ENCODE measurements at places on chromosomes 3 and 15.

- DNase-seq, result no peak
These were observed 87.9 kb downstream of the EFL1 start for GRCh38 chr15:82174471-82175235.

DNA sequence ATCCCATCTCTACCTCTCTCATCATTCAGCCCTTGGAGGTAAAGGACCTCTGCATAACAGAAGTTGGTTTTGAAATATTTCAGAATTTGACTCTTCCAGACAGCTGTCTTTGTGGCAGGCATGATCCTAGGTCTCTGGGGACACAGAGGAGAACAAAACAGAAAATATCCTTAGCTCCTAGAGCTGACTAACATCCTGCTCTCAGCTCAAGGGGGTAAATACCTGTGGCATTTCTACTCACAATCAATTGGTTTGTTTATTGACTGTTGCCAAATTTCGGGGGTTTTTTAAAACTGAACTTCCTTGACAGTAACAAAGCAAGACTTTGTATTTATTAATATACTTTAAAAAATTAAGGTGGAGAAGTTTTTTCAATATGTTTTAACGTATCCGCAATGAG lies 78.8 kb downstream of the EOMES start:
- no peak for DNase-seq

DNA sequence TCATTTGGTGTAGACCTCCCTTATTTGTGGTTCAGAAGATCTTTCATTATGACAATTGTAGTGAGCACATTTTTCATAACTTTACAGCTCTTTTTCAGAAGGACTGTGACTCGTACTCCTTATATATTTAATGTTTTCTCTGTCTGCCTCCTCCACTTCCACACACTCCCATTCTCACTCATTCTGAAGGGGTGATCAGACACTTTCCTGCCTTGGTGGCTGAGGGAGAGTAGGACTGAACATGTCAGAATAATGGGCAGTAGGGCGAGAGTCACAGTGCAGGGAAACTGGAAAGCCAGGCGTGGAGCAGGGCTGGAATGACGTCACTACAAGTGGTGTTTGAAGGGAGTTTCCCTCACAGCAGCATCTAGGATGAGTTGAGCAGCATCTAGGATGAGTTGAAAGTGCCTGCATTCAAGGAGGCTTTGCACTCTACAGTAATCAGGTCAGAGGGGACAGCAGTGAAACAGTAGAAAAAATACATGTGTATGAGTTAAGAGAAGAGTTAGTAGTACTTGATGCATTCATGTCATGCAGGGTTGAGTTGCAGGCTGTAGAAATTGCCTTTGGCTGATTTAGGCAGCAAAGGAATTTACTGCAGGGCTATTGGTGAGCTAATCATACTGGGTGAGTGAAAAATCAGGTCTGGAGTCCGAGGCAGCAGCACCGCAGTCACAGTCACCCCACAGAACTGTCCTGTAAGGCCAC lies 36.3 kb upstream of the FBXL22 start:
- DNase-seq, result no peak

- peak; percentile 83 for DNase-seq
These were observed 24.8 kb downstream of the SPCS1 start for GRCh38 chr3:52730681-52731080.

DNA sequence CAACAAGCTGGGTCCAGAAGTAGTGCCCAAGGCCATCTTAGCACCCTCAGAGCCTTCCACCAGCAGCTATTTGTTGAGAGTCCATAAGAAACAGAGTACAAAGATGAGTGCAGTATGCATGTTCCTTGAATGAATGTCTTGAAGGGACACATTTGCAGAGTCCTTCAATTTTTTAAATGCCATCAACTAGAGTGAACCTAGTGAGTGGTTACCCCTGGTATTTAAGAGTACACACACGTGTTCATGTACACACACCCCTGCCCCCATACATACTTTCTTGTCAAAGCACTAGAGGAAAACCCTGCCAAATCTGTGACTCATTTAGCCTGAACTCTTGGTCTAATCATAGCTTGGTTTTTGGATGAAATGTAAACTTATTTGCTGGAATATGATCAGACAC lies 84.5 kb upstream of the GALNT15 start:
- DNase-seq, result no peak

DNA sequence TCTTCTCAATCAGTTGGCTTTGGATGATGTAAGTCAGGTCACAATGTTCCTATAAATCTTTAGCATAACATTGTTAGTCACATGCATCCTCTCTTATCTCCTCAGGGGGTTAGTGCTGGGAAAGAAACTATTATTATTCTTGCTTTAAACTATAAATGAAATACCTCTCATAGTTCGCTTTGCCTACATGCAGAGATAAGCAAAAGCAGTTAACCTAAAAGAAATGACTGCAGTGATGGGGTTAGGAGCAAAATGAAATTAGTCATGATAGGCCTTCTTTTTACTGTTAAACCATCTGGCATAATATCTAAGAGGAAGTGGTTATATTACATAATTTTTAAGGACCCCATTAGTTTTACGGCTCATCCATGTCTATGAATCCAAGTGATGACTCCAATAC lies 91.7 kb upstream of the IGSF10 start:
- DNase-seq, result peak; percentile 63

DNA sequence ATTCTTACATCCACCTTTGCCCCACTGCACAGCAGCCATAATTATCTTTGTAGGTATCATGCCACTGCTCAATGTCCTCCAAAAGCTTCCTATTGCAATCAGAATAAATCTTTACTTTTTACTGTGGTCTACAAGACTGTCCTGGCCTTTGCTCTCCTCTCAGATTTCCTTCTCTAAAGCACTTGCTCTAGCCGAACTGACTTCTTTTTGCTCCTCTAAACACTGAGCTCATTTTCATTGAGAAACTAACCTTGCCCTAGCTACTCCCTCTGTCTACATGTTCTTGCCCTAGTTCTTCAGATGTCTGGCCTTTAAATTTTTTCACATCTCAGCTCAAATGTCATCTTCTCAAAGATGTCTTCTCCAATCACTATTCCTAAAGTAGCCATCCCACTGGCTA lies 342.8 kb downstream of the TBC1D5 start:
- no peak for DNase-seq

DNA sequence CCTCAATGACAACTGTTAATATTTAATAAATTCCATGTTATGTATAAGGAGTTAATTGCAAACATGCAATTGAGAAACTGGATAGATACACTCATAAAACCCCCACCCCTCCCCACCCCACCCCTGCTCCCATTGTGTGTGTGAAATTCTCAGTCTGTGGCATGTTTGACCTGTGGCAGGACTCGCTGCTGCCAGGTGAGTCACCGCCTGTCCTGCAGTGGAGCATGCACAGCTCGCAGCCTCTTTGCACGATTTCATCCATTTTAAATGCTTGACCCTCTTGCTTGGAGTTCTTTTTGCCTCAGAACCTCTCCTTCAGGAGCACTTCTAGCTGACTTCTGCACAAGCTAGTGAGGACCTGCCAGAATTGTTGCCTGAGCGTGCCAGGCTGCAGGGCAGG lies 5.3 kb upstream of the APEH start:
- DNase-seq, result no peak

DNA sequence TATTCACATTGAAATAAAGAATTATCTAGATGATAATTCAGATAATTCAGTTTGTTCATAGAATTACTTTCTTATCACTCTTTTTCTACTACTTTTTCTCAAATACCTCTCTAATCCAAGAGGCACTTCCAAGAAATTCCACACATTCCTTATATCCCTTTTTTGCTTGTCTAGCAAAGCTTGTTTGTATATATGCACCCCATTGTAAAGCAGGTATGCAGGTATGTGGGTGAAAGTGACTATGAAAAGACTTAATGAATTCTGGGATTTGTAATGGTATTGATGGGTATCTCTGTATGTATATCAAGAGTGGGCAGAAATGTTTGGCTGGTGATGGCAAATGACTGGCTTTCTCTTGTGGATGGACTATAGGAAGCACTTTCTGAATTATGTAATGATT lies 94.1 kb upstream of the FGF7 start:
- no peak for DNase-seq

GRCh38 chr15:55164284-55164683 lies 32.5 kb downstream of the RSL24D1 start:
- DNase-seq, result no peak

DNA sequence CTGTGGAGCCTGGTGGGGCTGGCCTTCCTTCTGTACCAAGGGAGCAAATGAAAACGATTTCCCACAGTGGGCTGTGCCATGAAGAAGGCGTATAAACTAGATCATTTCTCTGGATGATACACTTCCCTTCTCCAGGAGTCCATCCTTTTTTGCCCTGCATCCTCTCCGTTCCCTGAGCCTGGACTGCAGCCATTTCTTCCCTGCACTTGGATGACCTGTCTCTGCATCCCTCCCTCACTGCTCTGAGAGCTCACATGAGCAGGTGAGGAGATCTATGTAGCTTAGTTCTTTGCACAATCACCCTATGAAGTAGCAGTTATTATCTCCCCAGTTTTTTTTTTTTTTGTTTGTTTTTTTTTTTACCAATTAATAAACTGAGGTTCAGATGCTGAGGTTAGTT lies 46.7 kb downstream of the IQSEC1 start:
- no peak for DNase-seq

DNA sequence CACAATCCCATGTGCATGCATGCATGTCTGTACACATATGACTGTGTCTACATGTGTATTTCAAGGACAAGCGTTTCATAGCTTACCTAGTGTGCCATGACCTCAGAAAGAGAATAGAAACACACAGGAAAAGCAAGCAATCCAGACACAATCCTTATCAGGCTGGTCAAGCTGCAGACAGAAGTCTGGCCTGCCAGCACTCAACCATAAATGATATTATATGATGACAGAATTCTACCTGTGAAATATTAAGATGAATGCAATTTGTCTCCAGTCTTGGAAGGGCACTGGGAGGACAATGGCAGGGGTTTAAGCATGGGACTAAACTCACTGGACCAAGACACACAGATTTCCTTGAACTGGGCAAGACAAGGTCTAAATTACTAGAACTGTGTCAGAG lies 50.9 kb upstream of the ARL6 start:
- no peak for DNase-seq

DNA sequence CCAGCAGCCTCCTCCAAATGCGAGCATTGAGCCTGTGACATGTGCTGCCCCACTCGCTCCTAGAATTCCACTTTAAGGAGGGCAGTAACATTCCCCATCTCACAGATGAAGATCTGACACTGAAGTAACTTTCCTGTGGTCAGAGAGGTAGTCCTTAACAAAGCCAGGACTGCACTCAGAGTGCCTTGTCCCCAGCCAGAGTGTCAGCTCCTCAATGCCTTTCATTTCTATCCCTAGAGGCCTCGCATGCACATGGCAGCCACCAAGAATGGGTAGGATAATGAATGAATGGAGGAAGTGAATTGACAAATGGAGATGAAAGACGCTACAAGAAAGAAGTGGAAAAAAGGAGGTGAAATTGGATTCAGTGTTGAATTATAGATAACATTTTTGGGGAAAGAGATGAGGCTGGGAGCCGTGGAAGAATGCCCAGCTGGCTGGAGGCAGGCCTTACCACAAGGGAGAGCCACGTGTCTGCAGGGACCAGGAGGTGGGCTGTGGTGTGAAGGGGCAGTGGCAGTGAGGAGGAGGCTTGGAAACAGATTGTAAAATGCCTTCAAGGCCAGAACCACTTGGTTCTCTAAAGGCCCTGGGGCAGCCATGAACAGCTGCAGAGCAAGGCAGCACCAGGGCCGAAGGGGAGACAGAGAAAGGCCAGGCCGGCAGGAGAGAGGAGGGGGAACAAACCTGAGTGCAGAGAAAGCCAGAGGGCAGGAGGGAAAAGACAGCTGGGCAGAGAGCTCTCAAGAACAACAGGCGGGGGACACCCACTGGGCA lies 10.4 kb downstream of the CFAP92 start:
- no peak for DNase-seq

DNA sequence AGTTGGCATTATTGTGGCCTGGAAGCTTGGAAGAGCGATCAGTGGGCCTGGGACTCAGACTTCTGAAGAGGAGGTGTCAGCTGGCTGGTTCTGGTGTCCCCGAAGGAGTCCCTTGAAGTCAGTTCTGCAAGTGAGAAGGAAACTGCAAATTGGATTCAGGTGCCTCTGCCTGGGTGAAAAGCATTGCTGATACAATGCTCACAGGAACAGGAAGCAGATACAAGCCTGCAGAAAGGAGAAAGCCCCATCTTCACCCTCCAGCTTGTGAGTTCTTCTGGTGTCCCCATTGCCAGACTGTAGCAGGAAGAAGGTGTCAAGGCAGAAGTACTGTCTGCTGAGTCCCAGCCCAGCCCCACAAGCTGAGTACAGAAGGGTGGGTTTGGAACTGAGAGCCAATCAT lies 271.3 kb downstream of the PLOD2 start:
- no peak for DNase-seq

GRCh38 chr15:88019656-88020055 lies 236.9 kb downstream of the NTRK3 start:
- no peak for DNase-seq

All from MV-4-11 (cell line).